ENCODE measurements at places on chromosomes 7 and 10.

DNA sequence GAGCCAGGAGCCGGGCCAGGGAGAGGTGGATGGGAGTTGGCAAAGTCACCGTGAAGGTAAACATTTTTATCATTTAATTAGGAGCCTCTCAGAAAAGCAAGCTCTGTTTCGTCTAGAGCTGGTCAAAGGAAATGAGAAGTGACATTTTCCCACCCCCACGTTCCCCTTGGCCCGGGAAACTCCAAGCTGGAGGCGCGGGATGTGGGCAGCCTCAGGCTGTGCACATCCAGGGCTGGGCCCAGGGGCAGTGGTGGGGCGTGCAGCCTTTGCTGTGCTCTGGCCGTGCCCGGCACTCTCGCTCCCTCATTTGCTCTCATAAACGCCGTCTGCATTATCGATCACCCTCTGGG lies 135.6 kb upstream of the RET start:
- DNase-seq = no peak

DNA sequence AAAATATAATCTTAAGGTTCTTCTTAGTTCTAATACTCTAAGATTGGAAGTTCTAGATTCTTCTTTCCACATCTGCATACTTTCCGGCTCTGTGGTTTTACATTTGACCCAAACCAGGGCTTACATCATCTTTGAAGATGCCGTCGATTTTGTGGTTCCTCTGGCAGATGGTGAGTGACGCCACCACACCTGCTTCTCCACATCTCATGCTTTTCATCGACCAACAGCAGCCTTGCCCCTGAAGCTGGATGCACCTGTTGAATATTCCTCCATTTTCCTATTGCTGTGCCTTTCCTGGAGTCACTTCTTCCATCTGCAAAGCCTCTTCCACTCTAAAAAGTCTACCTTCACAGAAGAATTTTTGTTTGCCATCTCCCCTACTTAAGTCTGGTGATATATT lies 121.3 kb downstream of the PRKCQ start:
- no peak for DNase-seq

GRCh38 chr7:127320974-127321373 lies 68.2 kb upstream of the GRM8 start:
- no peak for DNase-seq

- DNase-seq = no peak
Observed at GRCh38 chr7:27640884-27641574, 21.7 kb downstream of the HIBADH start.

- DNase-seq = no peak
Observed at GRCh38 chr10:100014071-100014762, 4.5 kb upstream of the DNMBP start.

DNA sequence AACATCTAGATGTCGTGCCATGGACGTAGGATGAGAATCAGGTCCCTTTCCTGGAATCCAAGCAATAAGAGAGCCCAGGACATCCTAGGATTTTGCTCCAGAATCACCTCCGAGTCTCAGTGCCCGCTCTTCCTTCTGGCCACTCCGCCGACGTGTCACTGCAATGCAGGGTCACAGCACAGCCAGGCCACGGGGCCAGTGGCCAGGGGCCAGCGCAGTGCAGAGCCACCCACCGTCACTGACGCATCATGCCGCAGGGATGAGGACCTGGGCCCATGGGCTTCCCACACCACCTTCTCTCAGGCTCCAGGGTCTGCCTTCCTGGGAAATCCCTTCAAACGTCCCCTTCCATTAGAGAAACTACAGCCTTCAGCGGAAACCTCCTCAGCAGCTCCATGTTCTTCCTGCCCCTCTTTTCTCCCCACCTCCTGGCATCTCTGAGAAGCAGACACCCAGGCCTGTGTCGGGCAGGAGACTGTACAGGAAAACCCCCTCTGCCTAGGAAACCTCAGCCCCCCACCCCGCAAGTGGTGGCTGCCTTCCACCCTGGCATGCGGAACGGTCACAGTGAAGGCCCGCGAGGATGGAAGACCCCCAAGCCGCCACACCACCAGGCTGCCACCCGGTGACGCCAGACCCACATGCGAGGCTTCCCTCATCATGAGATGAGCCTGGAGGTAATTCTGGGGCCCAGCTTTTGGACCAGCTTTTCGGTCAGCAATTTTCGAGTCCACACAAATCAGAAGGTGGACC lies 32.1 kb downstream of the STK32C start:
- no peak for DNase-seq

DNA sequence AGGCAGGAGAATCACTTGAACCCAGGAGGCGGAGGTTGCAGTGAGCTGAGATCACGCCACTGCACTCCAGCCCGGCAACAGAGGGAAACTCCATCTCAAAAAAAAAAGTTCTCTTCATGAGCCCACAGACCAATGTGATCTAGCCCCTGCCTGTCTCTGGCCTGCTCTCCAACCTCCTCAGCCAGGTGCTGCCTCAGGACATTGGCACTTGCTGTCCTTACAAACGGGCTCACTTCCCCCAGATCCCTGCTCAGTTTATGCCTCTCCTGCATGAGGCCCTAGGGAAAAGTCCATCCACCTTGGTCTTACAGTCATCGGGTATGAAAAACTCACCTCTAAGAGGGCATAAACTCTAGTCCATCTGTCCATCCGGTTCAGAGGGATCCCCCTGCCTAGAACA lies 32.5 kb downstream of the TNS3 start:
- no peak for DNase-seq

- no peak for DNase-seq
Observed at GRCh38 chr7:49778731-49779270, 5.4 kb downstream of the VWC2 start.

DNA sequence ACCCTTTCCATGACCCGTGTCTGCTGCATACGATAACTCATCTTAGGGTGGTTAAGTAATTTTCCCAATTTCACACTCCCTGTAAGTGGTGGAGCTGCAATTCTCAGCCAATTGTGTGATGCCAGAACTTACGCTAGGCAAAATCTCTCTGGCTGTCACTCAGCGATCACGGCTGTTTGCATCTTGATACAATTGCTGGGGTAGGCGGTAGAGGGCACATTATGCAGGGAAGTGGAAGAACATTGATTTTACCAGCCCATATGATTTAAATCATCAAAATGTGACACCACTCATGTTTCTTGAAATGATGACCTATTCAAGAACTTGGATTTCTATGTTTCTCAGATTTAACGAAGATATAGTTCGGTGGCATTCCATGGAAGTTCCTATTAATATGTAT lies 108.7 kb upstream of the ADARB2 start:
- no peak for DNase-seq
